ENCODE measurements at places on chromosomes 13 and 19.
A peak's percentile ranks its signal among the peaks of the same experiment; 100 is the strongest.

DNA sequence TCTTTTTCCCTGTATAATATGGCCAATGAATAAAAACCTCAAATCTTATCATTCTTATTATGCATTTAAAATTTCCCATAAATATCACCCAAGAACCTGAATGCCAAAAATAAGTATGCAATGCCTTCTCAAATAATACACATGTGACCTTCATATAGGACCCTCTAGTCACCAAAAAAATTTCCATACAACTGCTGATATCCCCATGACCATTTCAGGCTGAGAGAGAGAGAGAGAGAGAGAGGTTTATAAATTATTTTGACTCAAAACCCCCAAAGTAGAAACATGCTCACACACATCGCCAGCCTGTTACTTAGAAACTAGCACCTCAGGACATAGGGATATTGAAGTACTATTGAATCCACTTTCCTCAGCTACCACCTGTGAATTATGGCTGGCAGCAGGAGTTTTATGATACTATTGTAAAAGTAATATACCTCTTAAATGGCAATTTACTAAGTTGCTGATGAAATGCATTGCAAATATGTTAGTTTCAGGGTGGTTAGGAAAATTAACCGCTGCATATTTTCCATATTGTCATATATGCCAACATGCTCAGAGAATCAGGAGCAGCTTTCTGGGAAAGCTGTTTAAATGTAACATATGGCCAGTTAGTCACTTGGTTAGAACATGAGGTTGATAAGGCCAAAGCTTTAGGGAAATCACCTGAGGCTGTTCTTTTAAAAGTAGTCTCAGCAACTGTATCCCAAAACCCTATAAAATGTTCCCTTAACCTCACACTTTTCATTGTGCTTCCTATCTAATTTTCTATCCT lies 230.8 kb downstream of the DCT start:
- no peak for DNase-seq

GRCh38 chr19:3698974-3699740 lies 1.1 kb downstream of the PIP5K1C start:
- DNase-seq, result peak; percentile 76

GRCh38 chr13:83546476-83546875 lies 335.8 kb downstream of the SLITRK1 start:
- DNase-seq, result peak; percentile 40

GRCh38 chr13:35346494-35346893 lies 130.0 kb downstream of the MAB21L1 start:
- no peak for DNase-seq

DNA sequence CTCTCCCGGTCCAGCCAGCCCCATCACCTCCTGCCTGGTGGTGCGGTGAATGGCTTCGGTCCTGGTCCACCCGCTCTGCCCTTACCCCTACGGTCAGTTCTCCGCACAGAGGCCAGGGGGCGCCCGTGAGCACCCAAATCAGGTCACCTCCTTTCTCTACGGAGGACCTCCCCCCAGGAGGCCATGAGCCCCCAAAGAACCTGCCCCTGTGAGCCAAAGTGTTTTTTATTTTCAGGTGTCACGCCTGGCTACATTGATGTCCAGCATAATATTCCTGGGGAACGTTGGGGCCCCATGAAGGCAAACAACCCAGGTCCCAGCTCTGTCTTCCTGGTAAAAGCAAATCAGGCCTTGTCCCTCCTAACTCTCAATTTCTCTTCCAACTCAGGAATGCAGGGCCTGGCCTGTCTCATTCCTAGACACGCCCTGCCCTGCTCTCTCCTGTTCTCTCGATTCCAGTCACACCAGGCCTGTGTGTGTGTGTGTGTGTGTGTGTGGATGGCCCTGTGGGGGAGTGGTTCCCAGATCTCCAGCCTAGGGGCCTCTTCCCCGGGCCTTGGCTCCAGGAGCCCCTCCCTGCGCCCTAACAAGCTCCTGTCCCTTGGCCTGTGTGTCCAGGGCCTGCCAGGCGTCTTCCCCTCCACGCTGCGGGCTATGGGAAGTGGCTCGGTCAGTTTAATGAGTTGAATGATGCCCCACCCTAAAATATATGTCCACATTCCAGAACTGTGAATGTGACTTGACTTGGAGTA lies 9.7 kb upstream of the GIPC1 start:
- DNase-seq, result peak; percentile 83

GRCh38 chr13:32553720-32554119 lies 15.1 kb upstream of the N4BP2L2 start:
- DNase-seq, result no peak
